ENCODE measurements at places on chromosomes 7 and 10.

- DNase-seq: no peak
Observed at GRCh38 chr10:63209705-63210104, 76.6 kb downstream of the NRBF2 start.

DNA sequence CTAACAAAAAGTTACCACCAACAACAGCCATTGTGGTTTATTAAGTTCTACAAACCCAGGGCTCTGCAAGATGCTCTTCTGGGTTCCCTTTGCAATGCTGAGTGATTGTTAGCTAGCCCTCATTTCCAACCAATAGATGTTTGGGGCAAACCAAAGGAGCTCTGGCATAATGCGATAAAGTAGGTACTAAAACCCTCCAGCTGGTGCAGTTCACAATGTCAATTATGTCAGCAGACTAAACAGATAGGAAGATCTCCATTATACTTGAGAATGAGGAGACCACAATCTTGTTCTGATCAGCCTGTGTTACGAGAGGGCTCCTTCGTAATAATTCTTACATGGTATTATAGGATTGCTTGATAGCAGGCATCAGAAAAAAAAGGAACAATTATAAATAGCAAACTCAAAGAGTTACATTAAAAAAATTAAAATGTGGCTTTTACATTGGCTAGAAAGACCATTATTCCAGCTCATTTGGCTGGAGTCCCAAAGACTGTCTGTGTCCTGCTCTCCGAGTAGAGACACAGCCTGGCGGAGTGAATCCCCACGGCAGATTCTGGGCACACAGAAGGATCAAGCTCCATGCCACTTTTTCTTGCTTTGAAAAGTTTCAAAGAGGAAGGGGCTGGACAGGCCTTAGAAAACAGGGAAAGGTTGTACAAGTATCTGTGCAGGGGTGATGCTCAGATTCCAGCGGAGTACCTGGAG is 93.8 kb downstream of the ZRANB1 start:
- DNase-seq: no peak

- DNase-seq: no peak
Observed at GRCh38 chr7:117424090-117424829, 3.0 kb downstream of the ASZ1 start.

- DNase-seq: no peak
Observed at GRCh38 chr7:42794673-42795072, 117.2 kb downstream of the C7orf25 start.

DNA sequence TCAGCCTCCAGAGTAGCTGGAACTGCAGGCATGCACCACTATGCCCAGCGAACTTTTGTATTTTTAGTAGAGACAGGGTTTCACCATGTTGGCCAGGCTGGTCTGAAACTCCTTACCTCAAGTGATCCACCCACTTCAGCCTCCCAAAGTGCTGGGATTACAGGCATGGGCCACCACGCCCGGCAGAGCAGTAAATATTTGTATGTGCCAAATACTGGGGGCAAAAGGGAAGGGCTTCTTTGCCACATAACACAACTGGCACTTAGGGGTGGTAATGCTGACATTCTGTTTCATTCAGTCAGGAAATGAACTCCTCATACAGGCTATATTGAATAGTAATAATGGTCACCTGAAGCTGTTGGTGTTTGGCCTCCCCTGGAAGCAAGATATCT is 41.6 kb downstream of the ACSM6 start:
- no peak for DNase-seq

DNA sequence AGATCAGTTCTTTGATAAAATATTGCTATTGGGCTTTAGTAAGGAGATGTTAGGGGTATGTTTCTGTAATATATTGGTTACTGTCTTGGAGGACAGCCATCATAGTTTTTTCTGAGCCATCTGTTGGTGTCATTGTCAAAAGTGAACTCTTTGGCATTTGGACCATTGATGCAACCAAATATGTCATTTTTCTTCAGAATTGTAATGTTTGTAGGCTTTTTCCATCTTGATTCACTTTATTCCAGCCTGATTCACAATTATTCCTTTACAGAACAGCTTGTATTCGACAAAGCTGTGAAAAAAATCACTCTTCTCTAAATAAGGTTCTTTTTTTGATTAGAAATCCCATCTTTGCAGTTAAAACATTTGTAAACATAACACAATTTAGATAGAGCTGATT is 37.4 kb downstream of the SMNDC1 start:
- no peak for DNase-seq

- DNase-seq: no peak
Observed at GRCh38 chr7:91784469-91784868, 96.0 kb downstream of the MTERF1 start.

GRCh38 chr7:149422914-149423301 is 38.0 kb downstream of the ZNF777 start:
- peak; percentile 34 for DNase-seq

DNA sequence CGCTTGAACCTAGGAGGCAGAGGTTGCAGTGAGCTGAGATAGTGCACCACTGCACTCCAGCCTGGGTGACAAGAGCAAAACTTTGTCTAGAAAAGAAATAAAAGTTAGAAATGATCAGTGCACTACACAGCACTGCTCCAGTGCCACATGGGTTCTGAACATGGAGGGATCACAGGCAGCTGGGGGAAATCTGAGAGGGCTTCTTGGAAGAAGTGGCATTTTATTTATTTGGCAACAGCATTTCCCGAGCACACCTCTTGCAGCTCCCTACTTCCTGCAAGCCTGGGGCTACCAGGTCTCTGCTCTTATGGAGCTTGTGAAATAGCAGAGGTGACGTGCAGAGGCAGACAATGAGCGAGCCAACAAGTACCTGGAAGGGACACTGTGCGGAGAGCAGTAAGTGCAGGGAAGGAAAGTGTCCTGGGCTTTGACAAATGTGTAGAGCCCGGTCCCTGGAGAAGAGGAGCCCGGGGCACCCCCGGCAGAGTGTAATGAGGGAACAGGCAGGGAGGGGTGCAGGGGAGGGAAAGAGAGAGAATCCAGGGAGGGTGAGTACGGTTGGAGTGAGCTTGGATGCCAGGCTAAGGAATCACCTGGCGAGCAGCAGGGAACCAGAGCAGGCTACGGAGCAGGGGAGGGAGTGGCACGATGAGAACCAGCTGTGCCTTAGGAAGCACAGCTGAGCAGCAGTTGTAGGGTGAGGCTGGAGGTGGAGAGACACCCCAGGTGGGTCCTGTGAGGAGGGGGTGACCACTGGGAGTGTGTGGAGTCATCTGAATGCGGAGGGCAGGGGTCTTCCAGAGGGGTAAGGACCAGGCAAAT is 104.6 kb upstream of the CTBP2 start:
- no peak for DNase-seq

DNA sequence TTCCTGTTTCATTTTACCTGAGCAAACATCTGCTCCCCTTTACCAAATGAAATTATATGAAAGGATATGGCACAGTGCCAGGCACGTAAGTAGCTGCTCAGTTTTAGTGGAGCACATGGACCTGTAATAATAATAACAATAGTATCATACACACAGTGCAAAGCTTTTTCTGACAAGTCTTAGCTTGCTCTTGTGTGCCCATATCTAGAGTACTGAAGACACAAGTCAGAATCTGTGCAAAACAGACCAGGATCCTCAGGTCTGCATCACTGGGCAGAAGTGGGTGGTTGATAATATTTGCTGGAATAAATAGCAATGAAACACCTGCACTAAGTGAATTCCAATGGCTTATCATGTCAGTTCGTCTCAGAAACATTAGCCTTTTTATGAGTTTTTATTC is 85.5 kb upstream of the DKK1 start:
- DNase-seq: no peak

DNA sequence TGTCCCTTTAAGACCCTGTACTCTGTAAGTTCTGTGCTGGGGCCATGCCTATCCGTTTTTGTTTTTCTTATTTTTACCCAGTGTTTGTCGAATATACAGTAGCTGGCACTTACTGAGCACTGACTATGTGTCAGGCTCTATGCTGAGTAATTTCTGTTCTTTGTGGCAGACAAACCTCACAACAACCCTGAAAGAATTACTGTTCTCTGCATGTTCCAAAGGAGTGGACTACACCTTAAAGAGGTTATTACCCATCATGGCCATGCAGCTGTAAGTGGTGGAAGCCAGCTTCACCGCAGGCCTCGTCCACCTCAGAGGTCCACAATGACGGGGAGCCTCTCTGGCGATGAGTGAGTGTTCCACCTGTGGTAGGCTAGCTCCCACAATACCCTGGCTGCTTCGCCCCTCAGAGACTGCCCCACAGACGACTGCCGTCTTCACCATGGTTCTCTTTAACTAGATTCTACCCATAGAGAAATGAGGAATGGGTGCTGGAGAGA is 30.1 kb upstream of the RBM20 start:
- DNase-seq: no peak

DNA sequence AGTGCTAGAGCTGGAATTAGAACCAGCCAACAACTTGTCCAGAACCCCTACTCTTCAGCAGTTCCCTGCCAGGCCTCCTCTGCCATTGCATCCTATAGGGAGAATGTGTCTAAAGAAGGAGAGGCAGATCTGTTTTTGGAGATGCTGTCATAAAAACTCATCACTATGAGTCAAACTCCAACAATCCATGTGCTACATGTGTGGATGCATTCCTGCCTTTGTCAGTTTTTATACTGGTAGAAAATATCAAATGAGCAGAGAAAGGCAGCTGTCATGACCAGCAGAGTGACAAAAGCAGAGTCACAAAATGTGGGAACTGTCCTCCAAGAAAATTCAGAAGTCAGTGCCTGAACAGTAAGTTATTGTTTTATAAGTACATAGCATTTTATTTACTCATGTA is 93.0 kb downstream of the ABLIM1 start:
- DNase-seq: no peak

DNA sequence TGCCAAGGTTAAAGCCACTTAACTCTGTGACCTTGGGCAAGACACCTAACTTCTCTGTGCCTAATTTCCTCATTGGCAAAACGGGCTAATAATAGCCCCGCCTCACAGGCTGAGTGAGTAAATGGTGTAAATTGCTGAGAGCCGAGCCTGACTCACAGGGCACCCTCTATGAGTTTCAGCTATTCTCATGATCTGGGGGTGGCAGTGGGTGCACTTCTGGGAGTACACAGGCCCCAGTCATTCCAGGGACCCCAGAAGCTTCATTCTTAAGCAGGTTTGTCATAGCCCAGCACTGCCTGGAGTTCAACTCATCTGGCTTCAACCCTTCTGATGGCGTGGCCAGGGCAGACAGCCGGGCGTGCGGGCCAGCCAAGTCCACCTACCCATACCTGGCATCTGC is 137.2 kb downstream of the GRID1 start:
- no peak for DNase-seq

- DNase-seq: no peak
Observed at GRCh38 chr7:123787220-123788007, 38.6 kb upstream of the WASL start.

- no peak for DNase-seq
Observed at GRCh38 chr10:51321980-51322379, 247.7 kb downstream of the PRKG1 start.

DNA sequence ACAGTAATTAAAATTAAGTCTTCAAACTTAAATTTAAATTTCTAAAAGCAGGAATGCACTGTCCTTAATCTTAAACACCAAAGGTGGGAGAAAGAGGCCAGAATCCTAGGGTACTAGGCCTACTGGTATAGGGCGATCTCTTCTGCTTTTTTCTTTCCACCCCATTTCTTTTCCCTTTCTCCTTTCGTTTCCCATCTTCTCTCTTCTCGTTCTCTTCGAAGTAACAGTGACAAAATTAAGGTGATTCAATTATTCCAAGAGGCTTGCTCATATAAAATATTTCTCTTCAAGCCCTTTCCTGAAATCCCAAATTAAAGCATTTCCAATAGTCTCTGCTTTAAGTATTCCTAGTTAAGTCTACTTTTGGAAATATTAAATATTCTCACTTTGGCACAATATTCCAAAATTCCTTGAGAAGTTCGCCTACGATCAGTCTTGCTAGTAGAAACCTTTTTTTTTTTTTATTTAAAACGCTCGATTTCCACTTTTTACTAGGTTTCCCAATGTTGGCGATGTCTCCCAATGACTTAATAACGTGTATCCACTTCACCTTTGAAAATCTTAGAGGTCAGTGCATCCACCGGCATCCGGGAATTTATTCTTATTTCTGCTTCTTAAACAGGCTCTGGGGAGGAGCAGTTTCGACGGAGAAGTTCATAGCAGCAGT is 765 bp upstream of the LCOR start:
- DNase-seq: no peak

GRCh38 chr10:78576276-78576675 is 492.5 kb upstream of the ZMIZ1 start:
- no peak for DNase-seq

DNA sequence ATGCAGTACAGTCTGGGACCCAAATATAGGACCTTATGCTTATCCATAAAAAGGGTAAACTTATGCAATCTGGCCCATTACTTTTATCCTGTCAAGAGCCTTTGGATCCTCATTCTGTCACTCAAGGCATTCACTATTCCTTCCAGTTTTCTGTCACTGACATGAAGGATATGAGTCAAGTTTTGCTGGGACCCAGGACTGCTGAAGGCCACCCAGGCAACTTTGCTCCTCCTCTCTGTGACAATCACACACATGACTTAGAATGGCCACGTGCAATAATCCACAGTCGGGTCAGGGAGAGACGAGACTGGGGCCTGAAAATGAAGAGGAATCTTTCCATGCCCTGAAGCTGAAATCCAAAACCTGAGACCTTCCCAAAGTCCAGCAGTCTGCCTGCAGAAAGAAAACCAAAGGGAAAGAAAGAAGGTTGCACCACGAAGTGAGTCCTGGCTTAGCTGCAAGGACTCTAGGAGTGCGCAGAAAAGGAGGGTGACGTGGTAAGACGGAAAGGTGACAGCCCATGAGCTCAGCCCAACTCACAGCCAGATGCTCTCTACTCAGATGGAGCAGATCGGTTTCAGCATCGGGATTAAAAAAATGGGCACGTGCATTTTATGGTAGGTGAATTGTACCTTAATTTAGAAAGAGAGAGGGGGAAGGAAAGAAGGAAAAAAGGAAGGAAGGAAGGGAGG is 67.2 kb downstream of the VOPP1 start:
- no peak for DNase-seq

DNA sequence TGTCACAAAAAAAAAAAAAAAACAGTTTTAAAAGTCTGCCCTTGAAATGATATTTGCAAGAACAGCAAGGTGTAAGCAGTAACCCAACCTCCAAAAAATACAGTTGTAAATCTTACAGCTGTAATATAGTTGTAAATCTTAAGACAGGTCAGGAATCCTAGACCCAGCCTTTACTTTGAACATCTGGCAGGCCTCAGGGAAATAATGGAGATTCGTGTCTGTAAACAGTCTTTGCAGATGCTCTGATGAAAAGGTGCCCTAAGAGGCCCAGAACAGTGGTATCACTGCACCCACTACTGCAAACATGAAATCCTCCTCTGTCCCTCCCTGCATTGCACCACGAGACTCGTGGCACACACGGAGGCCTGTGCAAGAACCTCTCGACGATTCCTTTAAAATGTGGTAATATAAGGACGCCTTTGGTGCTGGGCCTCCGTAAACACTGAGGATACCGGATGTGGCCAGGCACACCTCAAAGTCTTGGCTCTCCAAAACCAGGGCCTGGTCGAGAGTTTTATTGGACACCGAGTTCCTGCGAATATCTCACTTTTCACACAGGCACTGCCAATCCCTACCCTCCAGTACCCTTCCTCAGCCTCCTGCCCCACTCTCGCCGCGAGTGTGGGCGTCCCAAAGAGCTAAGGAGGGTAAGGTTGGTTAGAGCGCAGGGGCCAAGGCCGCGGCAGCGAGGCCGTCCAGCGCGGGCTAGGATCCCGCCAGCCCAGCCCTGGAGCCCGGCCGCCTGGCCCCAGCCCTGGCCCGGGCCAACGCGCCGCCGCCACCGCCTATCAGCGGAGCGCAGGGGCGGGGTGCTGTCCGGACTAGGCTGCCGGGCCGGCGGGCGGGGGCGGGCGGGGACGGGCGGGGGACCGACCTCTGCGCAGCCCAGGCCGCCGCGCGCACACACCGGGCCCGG is at the start of gene REEP3:
TSS of gene REEP3 (plus strand) at position 902 of the 916 bp plus-strand sequence. CDS start 145 bp downstream, outside the sequence.
- no peak for DNase-seq

GRCh38 chr7:138822867-138823535 is 25.0 kb upstream of the ATP6V0A4 start:
- DNase-seq: no peak
